ENCODE measurements at places on chromosomes 12 and 14.

DNA sequence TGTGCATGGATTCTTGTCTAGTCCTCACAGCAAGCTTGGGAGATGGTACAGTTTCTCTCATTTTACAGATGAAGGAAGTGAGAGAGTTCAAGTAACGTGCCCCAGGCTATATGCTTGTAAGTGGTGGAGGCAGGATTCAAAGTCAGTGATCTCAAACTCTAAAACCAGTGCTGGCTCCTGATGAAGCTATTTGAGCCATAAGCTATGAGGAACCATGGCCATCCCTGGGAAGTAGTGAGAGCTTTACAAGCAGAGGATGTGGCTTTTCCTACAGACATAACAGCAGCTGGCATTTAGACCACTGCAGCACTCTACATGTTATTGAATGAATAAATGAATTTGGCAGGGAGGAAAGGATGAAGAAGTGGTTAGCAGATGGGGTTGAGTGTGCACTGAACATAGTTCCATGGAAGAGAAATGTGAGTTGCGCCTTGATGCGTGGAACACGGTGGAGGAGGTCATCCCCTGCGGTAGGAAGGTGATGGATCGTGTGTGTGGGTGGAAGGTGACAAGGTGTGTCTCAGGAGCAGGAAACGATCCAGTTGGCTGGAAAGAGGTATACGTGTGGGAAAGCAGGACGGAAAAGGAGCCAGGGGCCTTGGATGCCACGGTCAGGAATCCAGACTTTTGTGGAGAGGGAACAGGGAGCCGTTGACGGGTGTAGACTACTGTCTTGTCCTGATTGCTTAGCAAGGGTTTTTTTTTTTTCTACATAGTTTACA is 65.2 kb downstream of the RFX4 start:
- no peak for DNase-seq

GRCh38 chr12:66531766-66532165 is 147.1 kb downstream of the GRIP1 start:
- DNase-seq = no peak

DNA sequence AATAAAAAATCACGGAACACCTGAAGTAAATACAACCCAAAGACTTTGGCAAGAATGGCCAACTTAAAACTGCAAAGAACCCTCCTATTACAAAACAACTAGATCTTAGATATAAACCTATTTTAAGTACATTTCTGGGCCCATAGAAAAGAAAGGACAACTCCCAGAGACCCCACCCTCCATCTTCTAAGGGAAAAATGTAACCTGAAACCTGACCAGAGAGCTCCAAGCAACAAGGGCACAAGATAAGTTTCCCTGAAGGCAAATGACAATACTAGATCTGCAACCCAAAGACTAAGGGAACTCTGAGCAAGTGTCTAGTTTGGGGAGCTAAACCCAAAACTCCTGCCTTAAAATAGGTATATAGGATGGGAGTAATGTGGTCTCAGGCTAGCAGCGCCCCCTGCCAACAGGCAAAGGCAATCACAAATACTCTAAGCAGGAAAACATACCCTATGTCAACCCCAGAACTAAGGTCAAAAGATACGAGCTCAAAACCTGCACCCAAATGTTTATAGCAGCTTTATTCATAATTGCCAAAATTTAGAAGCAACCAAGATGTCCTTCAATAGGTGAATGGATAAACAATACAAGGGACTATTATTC is 218.9 kb downstream of the ITPR2 start:
- no peak for DNase-seq

DNA sequence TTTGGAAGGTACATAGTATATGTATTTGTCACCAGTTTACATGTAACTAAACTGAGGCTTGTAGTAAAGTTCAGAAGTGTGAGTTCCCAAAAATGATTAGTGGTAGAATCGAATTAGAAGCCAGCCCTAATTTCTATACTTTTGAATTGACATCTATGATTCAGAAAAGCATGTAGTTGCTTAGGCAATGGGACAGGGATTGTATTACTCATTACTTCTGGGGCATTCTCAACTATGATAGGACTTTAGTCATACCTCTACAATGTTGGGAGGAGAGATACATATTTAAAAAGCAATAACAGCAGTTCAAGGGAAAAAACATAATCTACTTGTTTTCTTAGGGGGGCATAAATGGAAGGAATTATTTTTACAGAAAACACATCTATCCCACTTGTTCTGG is 277.9 kb upstream of the E2F7 start:
- DNase-seq = no peak

- no peak for DNase-seq
These were observed 862 bp upstream of the HOTAIR start for GRCh38 chr12:53975479-53976152.

- no peak for DNase-seq
These were observed 140.5 kb downstream of the AKAP6 start for GRCh38 chr14:32469388-32470160.

GRCh38 chr12:40207551-40207950 is 17.2 kb upstream of the LRRK2 start:
- no peak for DNase-seq

GRCh38 chr12:100842156-100842555 is 47.6 kb downstream of the ANO4 start:
- no peak for DNase-seq

- DNase-seq = no peak
These were observed 129.8 kb upstream of the PPFIA2 start for GRCh38 chr12:81888961-81889360.

DNA sequence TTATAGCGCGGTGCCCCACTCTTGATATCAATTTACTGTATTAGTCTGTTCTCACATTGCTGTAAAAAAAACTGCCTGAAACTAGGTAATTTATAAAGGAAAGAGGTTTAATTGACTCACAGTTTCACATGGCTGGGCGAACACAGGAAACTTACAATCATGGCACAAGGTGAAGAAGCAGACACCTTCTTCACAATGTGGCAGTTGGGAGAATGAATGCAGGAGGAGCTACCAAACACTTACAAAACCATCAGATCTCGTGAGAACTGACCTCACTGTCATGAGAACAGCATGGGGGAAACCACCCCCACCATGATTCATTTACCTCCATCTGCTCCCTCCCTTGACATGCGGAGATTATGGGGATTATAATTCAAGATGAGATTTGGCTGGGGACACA is 42.3 kb downstream of the FBXO34 start:
- no peak for DNase-seq

- DNase-seq = no peak
These were observed 664.7 kb downstream of the NRXN3 start for GRCh38 chr14:78834766-78835451.

GRCh38 chr14:92651106-92651757 is 97.2 kb downstream of the LGMN start:
- peak; percentile 80 for DNase-seq

DNA sequence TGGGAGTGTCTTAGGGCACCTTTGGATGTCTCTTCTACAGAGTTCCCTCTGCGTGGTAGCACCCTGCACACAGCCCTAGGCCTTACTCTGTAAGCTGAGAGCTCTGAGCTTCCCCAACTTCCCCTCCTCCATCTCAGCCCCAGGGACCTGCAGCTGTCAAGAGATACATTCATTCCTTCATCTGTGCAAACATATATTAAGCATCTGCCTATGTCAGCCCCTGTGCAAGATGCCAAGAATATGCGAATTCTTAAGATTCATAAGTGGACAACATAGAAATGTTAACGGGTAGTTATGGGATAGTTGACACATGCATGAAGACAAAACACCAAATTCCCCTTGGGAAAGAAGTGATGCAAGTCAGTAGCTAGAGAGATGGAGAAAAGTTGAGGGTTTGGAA is 190.8 kb downstream of the SLC41A2 start:
- DNase-seq = no peak

DNA sequence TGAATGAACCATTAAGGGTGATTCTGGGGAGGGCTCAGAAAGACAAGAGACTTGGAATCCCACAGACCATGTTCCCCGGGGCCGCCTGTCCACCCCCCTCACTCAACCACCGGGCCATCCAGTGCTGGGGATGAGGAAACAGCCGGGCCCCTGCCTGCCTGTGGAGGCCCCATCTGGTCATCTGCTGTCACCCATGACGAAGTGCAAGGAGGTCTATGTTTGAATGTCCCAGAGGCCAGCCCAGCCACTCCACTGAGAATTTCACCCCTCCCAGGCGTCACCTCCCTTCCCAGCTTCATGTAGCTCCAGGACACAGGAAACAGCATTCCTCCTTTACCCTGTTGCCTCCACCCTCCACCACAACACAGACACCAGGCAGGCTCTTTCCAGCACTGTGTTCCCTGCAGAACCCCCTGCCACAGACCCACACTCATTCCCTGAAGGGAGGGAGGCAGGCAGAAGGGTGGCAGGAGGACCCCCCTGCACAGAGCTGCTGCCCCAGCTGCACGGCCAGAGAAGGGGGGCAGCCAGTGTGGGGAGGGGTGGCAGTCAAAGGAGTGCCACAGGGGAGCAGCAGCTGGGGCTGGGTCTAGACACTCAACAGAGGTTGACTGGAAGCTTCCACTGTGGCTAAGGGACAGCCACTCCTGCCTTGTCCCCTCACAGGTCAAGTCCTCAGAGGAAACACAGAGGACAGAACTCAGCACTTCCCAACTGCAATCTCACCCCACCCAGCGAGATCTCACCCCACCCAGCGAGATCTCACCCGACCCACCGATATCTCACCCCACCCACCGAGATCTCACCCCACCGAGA is 50.3 kb upstream of the PPP2R5C start:
- no peak for DNase-seq

DNA sequence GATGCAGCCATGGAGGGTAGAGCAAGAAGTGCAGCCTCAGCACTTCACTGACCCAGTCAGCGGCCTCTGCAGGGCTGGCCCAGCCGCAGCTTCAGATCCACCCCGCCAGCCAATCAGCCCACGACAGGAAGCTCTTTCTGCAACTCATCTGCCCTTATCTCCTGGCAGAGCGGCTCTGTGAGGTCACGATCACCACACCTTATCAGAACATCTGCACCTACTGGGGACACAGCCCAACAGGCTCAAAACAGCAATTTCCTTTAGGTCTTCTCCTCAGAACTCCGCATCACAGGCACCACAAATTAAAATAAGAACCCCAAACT is 287.3 kb downstream of the BCL11B start:
- DNase-seq = no peak

DNA sequence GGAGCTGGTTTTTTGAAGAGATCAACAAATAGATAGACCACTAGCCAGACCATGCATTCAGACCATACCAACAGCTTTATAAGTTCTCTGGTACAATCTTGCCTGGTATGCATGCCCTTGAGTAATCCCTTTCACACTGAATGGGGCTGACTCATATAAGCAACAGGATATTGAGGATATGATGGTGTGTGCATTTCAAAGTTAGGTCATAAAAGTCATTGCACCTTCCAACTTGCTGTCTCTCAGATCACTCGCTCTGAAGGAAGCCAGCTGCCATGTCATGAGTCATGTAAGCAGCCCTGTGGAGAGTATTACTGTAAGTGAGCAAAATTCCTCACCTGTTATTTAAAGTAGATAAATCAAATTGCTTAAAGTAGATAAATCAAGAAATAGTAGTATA is 45.0 kb upstream of the OR6J1 start:
- DNase-seq = no peak

DNA sequence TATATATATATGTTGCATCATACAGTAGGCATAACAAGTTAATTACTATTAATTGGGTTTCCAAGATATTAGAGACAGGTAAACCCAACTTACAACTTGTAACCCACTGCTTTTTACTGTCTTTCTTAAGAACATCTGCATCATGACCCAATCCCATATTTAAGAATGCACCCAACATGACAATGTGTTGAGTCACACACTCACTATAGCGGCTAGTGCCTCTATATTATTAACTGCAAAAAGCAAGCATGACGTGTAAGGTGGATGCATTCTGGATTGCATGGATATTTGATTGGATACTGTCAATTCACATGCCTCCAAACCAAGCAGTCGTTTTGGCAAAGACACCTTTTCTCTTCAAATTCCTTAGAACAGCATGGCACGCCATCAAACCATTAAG is 68.2 kb downstream of the KSR2 start:
- DNase-seq = no peak

DNA sequence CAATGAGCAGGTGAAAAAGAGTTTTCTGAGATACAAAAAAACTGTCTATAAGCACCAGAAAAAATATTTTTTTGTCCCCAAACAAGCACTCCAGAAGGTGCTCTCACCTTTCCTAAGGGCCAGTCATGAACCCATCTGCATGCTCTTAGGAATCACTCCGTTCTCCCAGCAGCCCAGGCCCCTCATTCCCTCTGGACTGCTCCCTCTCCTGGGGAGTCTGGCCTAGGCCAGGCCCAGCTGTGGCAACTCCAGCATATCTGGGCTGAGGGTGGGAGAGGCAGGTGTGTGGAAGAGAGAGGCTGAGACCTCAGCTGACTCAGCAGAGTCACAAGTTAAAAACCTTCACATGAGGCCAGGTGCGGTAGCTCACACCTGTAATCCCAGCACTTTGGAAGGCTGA is 54.6 kb downstream of the TRAFD1 start:
- no peak for DNase-seq

GRCh38 chr14:61565836-61566536 is 129.3 kb upstream of the HIF1A start:
- DNase-seq = no peak

- no peak for DNase-seq
These were observed 5.3 kb downstream of the NGB start for GRCh38 chr14:77265561-77266335.

DNA sequence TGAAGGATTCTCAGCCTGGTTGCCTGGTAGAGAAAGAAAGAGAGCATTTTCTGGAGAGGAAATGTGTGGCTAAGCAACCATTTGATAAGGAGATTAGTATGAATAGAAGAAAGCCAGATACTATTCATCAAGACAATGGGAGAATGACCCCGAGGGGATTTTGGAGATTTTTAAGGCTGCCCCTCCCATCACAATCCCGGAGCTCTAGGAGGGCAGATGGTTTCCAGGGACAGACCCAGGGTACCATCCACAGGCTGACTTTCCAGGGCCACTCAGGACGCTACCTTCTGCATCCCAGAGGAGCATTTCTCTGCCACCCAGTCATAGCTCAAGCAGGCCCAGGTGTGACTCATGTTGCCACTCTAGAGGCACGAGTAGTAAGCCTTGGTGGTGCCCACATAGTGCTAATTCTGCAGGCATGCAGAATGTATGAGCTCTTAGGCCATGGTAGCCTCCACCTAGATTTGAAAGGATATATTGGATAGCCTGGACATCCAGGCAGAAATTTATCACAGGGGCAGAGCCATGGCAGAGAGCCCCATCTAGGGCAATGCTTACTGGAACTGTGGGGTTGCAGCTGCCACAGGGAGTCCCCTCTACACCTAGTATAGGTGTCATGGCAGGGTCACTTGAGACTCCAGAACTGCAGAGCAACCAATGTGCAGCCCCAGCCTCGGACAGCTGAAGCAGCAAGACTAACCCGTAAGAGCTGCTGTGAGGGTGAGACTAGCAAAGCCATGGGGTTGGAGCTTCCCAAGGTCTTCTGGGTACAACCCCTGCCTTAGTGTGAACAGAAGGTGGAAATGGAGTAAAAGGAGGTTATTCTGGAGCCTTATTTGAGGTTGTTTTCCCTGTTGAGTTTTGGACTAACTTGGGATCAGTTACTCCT is 366.0 kb downstream of the ZFP36L1 start:
- no peak for DNase-seq

DNA sequence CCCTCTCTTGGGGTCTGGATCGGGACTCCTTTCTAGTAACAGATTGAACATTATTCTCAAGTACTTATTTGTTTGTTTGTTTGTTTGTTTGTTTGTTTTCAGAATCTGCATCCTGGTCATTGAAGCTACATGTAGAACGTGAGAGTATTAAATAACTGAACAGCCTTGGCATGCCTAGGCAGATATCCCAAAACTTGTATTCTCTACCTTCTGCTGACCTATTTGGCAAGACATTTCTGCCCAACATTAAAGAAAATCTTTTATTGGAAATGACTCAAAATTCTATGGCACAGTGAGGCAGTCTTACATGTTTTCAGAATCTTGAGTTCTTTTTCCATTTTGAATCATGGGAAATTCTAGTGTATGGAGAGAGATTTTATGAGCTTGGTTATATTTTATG is 165.1 kb upstream of the CNOT2 start:
- DNase-seq = no peak

Measured in ascending aorta (tissue), 2 donors.